ENCODE measurements at places on chromosomes 2 and 18.

DNA sequence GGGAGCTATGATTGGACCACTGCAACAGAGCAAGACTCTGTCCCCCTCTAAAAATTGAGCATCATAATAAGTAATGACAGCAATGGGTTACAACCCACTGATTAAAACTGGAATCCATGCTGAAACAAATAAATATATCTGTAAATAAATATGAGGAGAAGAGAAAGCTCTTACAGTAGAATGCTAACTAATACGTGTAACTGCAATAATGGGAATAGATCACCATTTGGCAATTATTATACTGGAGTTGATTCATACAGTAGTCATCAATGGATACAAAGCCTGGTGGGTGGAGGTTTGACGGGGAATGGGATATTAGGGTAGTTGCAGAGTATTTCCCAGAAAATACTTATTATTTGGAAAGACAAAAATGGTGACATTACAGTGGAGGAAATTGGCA is 6.1 kb upstream of the INO80B start:
- DNase-seq, result no peak

GRCh38 chr2:231709981-231710798 is 1.9 kb downstream of the PTMA start:
- no peak for DNase-seq

DNA sequence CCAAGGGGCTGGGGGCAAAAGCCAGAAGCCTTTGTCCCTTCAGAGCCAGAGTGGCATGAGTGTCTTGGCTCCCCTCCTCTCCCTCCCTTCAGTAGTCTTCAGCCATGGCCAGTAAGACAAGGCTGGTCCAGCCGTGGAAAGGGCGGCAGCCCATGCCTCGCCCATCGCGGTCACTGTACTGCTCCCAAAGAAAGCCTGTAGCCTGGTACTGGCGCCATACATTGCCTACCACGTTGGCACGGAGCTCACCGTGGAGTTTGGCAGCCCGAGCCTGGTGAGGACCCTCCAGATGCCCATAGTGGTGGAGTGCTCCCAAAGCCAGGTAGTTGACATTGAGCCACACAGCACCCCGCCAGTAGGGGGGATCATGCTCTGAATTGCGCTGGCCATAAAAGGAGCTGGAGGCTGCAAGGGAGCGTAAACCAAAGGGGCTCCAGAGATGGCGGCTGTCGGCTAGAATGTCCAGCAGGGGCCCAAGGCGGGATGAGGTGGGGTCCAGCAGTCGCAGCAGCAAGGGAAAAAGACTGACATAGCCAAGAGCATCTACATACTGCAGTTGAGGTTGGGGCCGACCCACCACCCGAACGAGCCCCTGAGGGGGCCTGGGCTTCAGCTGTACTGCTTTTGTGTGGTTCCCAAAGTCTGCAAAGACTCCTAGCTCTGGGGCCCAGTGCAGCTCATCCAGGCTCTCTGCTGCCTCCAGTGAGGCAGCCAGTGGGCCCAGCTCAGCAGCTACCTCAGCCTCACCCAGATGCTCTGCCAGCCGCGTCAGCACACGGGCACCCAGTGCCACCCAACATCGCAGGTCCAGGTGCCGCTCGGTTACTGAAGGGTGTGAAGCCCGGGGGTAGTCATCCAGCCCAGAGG is 3.2 kb downstream of the WBP1 start:
- no peak for DNase-seq

GRCh38 chr2:167843217-167843616 is 404.2 kb downstream of the STK39 start:
- no peak for DNase-seq

GRCh38 chr2:129975016-129975774 is 4.3 kb upstream of the RAB6C start:
- no peak for DNase-seq

GRCh38 chr2:68436270-68436669 is 30.8 kb downstream of the FBXO48 start:
- no peak for DNase-seq

GRCh38 chr2:237459741-237460174 is 27.3 kb upstream of the MLPH start:
- peak; percentile 73 for DNase-seq

GRCh38 chr2:239690651-239691631 is 290.1 kb upstream of the HDAC4 start:
- DNase-seq, result no peak
